ENCODE measurements at places on chromosomes 1 and 21.

GRCh38 chr1:18642278-18643095 is 11.8 kb downstream of the PAX7 start:
- DNase-seq = no peak

DNA sequence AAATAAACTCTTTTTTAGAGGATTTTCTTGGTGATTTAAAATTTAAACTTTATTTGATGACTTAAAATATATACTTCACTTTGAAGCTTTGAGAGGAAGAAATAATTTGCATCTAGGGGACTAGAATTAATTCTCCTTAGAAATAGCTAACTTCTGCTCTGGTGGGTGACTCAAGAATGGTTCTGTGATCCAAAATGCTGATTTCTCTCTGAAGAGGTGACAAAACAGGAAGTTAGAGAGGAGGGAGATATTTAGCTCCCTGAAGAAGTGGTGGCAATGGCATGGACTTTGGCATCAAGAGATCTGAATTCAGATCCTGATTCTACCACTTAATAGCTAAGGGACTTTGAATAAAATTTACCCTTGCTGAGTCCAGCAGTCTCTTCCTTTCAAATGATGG is 125.8 kb upstream of the ATP1B1 start:
- DNase-seq = no peak

- DNase-seq = no peak
Measured at GRCh38 chr1:168905633-168906032, 176.6 kb upstream of the DPT start.

DNA sequence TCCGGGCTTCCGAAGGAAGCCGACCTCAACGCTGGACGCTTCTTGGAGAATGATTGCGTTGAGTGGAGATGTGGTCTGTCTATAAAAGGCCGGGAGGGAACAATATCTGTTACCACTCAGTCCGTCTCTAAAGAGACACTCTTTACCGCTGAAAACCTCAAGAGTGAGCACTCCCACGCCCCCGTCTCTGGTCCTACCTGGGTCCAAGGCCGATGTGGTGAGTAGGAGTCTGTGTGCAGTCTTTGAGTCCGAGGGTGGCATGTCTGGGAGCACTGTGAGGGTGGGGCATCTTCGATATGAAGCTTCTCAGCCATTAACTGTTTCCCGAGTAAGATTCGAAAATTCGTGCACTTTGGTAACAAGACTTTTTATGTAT is 576 bp downstream of the ZFP69 start:
- no peak for DNase-seq

- no peak for DNase-seq
Measured at GRCh38 chr1:25049190-25049589, 119.1 kb upstream of the RUNX3 start.

DNA sequence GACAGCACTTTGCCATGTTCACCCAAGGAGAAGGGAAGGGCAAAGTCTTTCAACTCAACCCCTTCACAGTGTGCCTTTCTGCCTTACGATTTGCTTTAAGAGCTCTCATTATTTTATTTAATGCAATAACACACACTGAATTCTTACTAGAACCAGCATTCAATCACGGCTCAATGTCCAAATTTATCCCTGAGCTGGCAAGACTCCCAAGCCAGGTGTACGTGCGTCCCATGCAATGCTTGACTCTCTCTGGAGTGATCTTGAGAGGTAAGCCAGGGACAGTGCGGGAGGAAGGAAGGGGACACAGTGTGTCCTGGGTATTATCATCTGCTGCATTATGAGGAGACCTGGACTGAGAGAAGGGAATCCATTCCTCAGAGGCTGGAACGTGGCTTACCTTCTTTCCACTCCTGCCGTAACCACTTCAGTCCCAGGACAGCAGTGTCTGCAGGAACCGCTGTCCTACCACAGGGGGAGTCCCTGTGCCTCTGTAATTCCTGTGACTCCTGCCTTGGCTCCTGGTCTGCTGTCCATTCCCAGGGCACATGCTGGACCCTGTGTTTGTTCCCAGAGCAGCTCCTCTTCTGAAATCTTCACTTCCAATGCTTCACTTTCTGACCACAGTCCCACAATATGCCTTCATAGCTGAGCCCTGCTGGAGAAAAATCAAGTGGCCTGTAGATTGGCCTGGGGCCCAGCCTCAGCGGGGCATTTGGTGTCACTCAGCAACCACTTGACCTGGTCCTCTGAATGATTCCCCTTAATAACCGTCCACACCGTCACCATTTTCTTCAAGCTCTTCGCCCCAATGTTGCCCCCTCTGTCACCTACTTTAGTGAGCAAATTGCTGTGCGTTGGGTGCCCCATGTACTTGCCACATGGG is 28.6 kb upstream of the STUM start:
- DNase-seq = no peak
